Panc1 (cell line): ENCODE measurements at places on chromosomes 12 and 14. TPM values are rescaled to one million over a fixed set of nuclear protein-coding genes. Genes with fewer than 3 reads are reported as not detected.

VRTN gene
- total RNA-seq, result not detected

DNA sequence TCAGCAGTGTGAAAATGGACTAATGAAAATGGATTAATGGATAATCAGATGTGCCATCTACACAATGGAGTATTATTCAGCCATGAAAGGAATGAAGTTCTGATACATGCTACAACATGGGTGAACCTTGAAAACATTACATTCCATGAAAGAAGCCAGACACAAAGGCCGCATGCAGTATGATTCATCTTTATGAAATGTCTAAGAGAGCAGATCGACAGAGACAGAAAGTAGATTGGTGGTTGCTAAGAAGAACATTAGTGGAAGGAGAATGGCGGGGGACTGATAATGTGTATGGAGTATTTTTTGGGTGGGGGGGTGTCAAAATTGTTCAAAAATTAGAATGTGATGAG, 47.3 kb downstream of the PRKAB1 start:
- H3K27ac ChIP-seq, result peak overlapping the region; percentile 62; the same call in 1 of the 2 replicates
- H3K27me3 ChIP-seq, result no peaks in the 10 kb centered on the region
- peaks cover 9% of the 10 kb centered on the region for H3K36me3 ChIP-seq
- DNase-seq, result no peak

DNA sequence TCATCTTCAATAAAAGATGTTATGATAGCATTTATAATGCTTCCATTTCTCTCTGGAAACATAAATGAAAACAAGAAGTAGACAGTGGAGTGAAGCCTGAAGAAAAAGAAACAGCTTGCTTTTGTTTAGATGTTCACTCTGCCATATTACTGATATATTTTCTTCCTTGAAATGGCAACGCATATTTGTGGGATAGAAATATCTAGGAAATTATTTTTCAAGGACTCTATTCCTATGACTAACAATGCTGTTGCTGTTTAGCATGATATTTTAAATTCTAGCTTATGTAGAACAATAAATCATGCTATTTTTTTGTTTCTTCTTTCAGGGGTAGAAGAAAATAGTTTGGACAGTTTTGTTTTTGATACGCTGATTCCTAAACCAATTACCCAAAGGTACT, 359.0 kb downstream of the NAV3 start:
- H3K4me3 ChIP-seq, result no peak overlapping the region
- DNase-seq, result no peak
- H3K36me3 ChIP-seq, result no peaks in the 10 kb centered on the region
- H3K27ac ChIP-seq, result no peak overlapping the region
- H3K4me1 ChIP-seq, result no peaks in the 10 kb centered on the region

DNA sequence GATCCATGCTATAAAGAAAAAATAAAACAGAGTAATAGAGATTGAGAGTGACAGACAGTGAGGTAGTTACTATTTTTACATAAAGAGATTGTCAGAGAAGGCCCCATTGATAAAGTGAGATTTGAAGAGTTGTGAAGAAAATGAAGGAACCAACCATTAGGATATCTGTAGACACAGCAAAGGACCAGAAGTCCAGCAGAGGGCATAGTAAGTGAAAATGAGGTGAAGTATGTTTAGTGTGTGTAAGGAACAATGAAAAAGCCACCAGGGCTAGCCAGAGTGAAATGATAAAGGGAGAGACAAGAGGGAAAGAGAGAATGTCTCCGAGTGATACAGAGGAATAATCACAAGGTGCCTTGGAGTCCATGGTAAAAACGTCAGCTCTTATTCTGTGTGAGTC, 411.0 kb downstream of the NELL2 start:
- H3K27me3 ChIP-seq, result no peaks in the 10 kb centered on the region
- H3K4me3 ChIP-seq, result no peak overlapping the region
- DNase-seq, result no peak
- H3K36me3 ChIP-seq, result no peaks in the 10 kb centered on the region
- H3K4me1 ChIP-seq, result no peaks in the 10 kb centered on the region
- H3K27ac ChIP-seq, result no peak overlapping the region

DNA sequence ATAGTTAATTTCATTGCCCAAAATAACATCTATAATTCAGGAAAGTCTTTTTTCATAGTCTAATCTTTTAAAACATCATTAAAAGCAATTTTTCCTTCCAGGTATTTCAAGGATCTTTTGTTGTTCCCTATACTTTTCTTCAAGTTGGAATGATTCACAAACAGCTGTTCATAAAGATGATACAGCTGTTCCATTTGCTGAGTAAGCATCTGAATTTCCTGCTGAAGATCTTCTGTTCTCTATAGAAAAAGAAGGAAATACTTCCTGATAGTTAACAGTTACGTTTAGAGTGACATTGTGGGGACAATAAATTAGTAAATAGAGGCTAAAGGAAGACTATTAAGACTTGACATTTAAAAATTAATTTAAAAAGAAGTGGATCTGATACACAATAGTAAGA, 30.3 kb upstream of the ESR2 start:
- no peaks in the 10 kb centered on the region for H3K4me1 ChIP-seq
- no peaks in the 10 kb centered on the region; the same call in 1 of the 2 replicates for H3K27me3 ChIP-seq
- no peak overlapping the region for H3K27ac ChIP-seq
- H3K36me3 ChIP-seq, result no peaks in the 10 kb centered on the region; the same call in 1 of the 2 replicates
- H3K4me3 ChIP-seq, result no peak overlapping the region

DNA sequence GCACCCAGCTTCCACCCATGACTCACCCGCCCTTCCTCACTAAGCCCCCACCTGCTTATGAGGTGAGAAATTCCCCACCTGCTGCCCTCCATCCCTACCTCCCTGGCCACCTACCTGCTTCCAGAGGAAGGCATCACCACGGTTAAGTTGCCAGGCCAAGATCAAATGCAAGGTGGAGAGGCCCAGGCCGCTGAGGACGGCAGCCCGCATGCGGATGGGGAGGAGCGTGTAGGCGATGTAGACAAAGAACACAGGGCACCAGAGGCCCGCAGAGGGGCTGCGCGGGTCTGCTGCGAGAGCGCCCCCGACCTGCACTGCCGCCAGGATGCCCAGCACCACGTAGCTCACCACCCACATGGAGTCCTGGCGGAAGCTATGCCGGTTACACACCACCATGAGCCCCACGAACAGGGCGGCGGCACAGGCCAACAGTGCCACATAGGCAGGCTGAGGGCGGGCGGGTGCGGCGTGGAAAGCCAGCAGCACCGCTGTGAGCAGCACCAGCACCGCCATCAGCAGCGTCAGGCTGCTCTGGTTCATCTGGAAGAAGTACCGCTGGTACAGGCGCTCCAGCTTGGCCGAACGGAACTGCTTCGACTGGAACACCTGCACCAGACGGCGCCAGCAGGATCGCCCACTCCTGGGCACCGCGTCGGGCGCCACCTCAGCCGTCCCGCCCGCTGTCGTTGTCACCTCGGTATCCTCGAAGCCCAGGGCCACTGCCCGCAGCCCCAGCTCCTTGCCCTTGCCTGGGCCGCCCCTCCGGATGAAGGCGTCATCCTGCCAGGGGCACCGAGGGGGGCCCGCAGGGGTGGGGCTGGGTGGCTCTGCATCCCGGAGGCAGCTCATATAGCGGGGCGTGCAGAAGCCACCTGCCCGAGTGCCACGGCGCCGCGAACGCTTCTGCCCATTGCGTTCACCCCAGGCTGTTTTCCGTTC, 6.2 kb downstream of the ADCY6 start:
- H3K36me3 ChIP-seq, result no peaks in the 10 kb centered on the region
- no peak overlapping the region for H3K4me3 ChIP-seq
- H3K4me1 ChIP-seq, result no peaks in the 10 kb centered on the region; the same call in 1 of the 2 replicates
- H3K27me3 ChIP-seq, result no peaks in the 10 kb centered on the region

PAX9 gene
- total RNA-seq, result 0.82 TPM

DNA sequence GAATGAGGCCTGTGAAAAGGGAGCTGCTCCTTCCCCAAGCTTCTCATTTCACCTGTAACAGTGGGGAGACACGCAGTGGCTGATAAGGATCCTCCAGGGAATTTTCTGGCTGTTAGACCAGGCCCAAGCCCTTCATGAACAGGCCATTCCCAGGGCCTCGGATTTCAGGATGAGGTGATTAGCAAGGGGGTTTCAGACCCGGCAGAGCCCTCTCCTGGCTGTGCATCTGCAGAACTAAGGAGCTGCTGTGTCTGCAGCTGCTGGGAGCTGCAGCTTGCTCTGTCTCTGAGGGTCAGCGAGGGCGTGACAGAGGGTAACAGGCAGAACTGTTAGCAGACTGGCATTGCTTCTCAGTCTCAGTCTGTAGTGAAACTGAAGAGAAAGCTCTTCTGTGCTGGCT, 110.4 kb downstream of the KCNA5 start:
- no peaks in the 10 kb centered on the region for H3K36me3 ChIP-seq
- 0 out of 2 replicates have a peak, but pooled peaks cover 2% of the 10 kb centered on the region for H3K27me3 ChIP-seq
- no peak for DNase-seq
- H3K4me3 ChIP-seq, result no peak overlapping the region
- no peaks in the 10 kb centered on the region for H3K4me1 ChIP-seq

- no peaks in the 10 kb centered on the region for H3K4me1 ChIP-seq
- H3K27me3 ChIP-seq, result peaks cover 6% of the 10 kb centered on the region
- H3K36me3 ChIP-seq, result no peaks in the 10 kb centered on the region
- peak within 1 kb of the TSS; percentile 34 for H3K4me3 ChIP-seq
- no peak for DNase-seq
Observed at GRCh38 chr14:91947475-91948184, at the start of gene FBLN5. Gene FBLN5 (minus strand): TSS chr14:91947694. CDS start chr14:91947229, 465 bp downstream.

FAM181A gene
- total RNA-seq, result not detected

- no peaks in the 10 kb centered on the region for H3K27me3 ChIP-seq
- no peaks in the 10 kb centered on the region for H3K36me3 ChIP-seq
- peak overlapping the region; percentile 44 for H3K4me3 ChIP-seq
- H3K27ac ChIP-seq, result no peak overlapping the region
- H3K4me1 ChIP-seq, result no peaks in the 10 kb centered on the region
- DNase-seq, result no peak
Observed at GRCh38 chr12:34219046-34219770, 196.9 kb downstream of the ALG10 start.

DNA sequence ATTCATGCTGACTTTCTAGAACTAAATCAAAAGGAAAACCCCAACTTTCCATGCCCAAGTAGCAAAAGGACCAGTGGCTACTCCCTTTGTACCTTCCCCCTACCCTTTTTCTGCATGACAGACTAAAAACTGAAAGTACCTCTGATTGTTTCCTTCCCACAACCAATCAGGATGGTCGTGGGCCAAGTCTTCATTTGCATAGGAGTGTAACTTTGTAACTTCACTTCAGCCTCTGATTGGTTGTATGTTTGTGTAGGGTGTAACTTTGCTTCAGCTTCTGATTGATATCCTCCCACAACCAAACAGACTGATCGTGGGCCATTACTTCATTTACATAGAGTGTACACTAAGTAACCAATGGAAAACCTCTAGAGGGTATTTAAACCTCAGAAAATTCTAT, 96.5 kb downstream of the DENND5B start:
- H3K4me3 ChIP-seq, result no peak overlapping the region
- H3K27me3 ChIP-seq, result no peaks in the 10 kb centered on the region
- peak overlapping the region; percentile 3; the same call in 1 of the 2 replicates for H3K27ac ChIP-seq
- H3K4me1 ChIP-seq, result peaks cover 52% of the 10 kb centered on the region

DNA sequence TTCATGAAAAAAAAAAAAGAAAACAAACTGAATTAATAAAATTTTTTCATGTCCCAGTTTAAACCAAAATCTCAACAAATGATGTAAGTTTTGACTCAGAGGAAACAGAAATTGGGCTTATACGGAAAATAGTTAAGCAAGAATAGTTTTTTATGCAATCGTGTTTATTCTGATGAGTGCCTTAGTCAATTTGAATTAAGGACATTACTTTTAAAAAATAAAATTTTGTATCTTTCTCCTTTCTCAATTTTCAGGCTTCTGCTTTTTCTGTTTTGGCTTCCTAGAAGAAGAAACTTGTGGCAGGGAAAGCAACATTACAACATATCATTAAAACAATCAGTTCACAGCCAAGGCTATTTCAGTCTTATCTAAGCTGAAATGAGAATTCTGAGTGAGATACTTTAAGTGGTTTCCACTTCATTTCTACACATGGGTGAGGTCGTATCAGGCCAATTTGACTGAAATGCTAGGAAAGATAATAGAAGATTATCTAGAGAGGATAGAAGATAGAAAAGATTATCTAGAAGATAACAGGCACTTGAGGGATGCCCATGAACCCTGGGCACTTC, 52.4 kb downstream of the BCL2L14 start:
- H3K36me3 ChIP-seq, result no peaks in the 10 kb centered on the region; the same call in 1 of the 2 replicates
- no peaks in the 10 kb centered on the region for H3K4me1 ChIP-seq
- no peak overlapping the region for H3K27ac ChIP-seq
- H3K27me3 ChIP-seq, result no peaks in the 10 kb centered on the region
- no peak overlapping the region for H3K4me3 ChIP-seq
- DNase-seq, result no peak

GRCh38 chr14:87231336-87232026, 761.5 kb downstream of the GALC start:
- H3K4me1 ChIP-seq, result no peaks in the 10 kb centered on the region
- no peak for DNase-seq
- no peak overlapping the region for H3K4me3 ChIP-seq

GRCh38 chr14:81485781-81486180, 47.9 kb downstream of the SEL1L start:
- DNase-seq, result no peak
- no peaks in the 10 kb centered on the region for H3K27me3 ChIP-seq
- H3K4me3 ChIP-seq, result no peak overlapping the region
- H3K36me3 ChIP-seq, result peaks cover 13% of the 10 kb centered on the region; the same call in 1 of the 2 replicates

PROX2 gene
- total RNA-seq, result not detected

AHNAK2 gene
- total RNA-seq, result 223 TPM

TESPA1 gene
- total RNA-seq, result 0.51 TPM

NR1H4 gene
- total RNA-seq, result not detected

DNA sequence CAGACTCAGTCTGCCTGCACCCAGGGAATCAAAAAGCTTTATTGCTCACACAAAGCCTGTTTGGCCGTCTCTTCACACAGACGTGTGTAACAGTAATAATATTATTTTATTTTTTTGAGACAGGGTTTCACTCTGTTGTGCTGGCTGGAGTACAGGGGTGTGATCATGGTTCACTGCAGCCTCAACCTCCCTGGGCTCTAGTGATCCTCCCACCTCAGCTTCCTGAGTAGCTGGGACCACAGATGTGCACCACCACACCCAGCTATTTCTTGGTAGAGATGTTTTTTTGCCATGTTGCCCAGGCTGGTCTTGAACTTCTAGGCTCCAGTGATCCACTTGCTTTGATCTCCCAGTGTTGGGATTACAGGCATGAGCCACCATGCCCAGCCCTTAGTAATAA, 88.4 kb upstream of the DCD start:
- no peaks in the 10 kb centered on the region for H3K27me3 ChIP-seq
- H3K4me3 ChIP-seq, result no peak overlapping the region
- no peaks in the 10 kb centered on the region for H3K4me1 ChIP-seq
- H3K27ac ChIP-seq, result no peak overlapping the region
- no peaks in the 10 kb centered on the region for H3K36me3 ChIP-seq
